Activated CD4-positive, alpha-beta T cell treated with anti-CD3 and anti-CD28 coated beads for 36 hours (primary cell): ENCODE measurements at places on chromosomes 7 and 10. TPM values are rescaled to one million over a fixed set of nuclear protein-coding genes. Genes with fewer than 3 reads are reported as not detected.
A peak's percentile ranks its signal among the peaks of the same experiment; 100 is the strongest.

DNA sequence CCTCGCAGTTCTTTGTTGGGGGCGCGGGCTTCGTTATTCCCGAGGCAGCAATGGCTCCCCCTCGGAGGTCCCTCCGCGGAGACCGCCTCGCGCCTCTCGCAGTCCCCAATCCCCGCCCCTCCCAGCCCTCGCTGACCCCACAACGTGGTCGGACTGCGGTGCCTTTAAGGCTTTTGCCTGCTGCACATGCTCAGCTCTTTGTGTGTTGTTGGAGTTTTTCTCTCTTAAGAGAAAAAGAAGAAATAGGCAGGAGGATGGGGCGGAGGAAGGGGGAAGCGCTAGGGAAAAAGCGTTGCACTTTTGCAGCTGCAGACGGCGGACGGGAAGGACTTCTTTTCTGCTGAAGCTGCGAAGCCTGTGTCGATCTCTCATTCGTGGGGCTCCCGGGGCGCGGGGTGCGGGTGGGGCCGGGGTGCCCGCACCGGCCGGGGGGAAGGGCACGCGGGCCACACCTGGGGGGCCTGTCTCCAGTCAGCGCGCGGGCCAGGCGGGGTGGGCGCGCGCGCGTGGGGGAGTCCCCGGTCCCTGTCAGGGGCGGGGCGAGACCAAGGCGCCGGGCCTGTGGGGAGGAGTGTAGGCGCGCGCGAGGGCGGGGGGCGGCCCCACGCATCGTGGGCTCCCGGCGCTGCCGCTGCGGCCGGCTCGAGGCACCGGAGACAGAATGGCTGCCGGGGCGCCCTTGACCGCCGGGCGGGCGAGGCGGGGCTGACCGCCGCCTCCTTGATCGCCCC is 445 bp upstream of the ATRNL1 start:
- peak; percentile 43 for DNase-seq

GRCh38 chr10:11208243-11208642 is 190.6 kb downstream of the CELF2 start:
- DNase-seq, result no peak

DNA sequence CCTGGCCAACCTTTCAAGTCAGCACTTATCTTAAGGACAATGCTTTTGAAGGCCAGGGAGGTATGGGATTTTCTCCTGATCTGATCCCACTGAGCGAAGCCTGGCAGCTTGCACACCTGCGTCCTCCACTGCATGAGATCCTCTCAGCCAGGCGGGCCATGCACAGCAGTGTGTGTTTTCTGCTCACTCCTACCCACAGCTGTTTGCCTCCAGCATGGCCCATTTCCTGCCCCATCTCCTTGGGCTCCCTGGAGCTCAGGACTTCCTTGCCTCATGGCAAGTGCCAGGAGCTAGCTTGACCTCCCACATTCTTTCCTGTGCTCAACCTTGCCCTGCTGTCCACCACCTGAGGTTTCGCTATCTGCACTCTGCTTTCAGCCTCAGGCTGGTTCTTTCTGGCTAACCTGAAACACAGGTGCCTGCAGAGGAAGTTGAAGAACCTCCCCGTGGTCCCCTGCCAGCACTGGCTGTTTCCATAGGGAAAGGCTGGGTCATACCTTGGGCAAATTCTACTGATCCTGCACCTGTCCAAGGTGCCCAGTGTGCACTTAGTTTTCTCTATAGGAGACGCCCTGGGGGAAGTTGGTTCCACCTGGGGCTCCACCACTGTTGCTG is 43.9 kb upstream of the EEPD1 start:
- no peak for DNase-seq

DNA sequence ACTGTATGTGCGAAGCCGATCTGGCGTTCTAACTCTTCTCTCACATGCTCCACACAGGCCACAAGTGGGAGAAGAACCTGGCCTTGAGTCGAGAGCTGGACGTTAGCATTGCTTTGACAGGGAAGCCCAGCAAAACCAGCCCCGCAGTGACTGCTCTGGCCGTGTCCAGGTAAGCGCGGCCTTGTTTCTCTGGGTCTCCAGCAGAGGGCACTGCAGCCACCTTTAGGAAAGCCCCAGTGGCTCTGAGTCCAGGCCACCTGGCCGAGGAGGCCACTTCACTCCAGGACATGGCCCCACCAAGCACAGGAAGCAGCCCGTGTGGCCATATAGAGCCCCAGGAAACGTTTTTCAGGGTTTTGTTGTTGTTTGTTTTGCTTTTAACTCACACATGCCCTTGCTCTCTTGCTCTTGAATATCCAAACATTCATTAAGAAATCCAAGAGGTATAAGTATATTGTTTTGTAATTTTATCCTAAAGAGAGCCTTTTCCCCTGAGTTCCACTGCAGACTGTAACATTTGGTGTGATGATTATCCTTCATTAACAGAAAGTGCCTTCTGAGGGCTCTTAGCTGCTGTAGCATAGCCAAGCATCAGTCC is 41.8 kb upstream of the LRRC18 start:
- DNase-seq, result peak; percentile 69

GRCh38 chr7:70533614-70534013 is 598.3 kb upstream of the GALNT17 start:
- no peak for DNase-seq

GRCh38 chr10:106636766-106637491 is 527.6 kb downstream of the SORCS1 start:
- no peak for DNase-seq

GRCh38 chr7:27362026-27362425 is 119.4 kb downstream of the EVX1 start:
- no peak for DNase-seq

- no peak for DNase-seq
Measured at GRCh38 chr7:71544816-71545215, 412.9 kb downstream of the GALNT17 start.

GRCh38 chr7:36583318-36583717 is 141.0 kb downstream of the AOAH start:
- DNase-seq, result no peak

DNA sequence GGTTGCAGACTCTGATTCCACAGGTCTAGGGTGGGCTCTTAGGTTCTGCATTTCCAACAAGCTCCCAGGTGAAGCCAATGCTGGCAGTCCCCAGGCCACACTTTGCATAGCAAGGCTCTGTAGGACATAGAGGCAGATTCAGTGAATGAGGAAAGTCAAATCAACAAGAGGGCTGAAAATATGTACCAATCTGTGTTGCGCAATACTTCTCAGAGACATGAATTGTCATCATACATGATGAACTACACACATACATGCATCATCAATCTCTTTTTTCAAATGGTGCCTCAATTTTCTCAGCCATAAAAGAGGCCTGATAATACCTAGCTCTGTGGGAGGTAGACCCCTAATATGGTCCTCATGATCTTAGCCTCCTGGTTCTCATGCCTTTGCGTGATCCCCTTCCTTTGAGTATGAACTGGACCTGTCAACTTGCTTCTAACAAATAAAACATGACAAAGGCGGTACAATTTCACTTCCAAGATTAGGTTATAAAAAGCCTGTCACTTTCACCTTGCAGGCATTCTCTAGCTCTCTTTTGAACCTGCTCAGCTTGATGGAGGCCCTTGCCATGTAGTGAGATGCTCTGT is 49.0 kb downstream of the PIK3CG start:
- DNase-seq, result no peak

- DNase-seq, result no peak
Measured at GRCh38 chr10:86349940-86350630, 16.5 kb downstream of the GRID1 start.

Gene CREM
- total RNA-seq, result 106 TPM

Gene ECHS1
- 42.0 TPM for total RNA-seq

Gene OR2A12
- total RNA-seq, result not detected
